ENCODE measurements at places on chromosomes 7 and 10. TPM values are rescaled to one million over a fixed set of nuclear protein-coding genes. Genes with fewer than 3 reads are reported as not detected.

- no peaks in the 10 kb centered on the region for H3K27me3 ChIP-seq
- no peaks in the 10 kb centered on the region for H3K4me1 ChIP-seq
- H3K4me3 ChIP-seq = no peak overlapping the region
- no peak overlapping the region for H3K27ac ChIP-seq
- H3K36me3 ChIP-seq = no peaks in the 10 kb centered on the region
Measured at GRCh38 chr10:34262985-34263384, 552.1 kb downstream of the PARD3 start.

DNA sequence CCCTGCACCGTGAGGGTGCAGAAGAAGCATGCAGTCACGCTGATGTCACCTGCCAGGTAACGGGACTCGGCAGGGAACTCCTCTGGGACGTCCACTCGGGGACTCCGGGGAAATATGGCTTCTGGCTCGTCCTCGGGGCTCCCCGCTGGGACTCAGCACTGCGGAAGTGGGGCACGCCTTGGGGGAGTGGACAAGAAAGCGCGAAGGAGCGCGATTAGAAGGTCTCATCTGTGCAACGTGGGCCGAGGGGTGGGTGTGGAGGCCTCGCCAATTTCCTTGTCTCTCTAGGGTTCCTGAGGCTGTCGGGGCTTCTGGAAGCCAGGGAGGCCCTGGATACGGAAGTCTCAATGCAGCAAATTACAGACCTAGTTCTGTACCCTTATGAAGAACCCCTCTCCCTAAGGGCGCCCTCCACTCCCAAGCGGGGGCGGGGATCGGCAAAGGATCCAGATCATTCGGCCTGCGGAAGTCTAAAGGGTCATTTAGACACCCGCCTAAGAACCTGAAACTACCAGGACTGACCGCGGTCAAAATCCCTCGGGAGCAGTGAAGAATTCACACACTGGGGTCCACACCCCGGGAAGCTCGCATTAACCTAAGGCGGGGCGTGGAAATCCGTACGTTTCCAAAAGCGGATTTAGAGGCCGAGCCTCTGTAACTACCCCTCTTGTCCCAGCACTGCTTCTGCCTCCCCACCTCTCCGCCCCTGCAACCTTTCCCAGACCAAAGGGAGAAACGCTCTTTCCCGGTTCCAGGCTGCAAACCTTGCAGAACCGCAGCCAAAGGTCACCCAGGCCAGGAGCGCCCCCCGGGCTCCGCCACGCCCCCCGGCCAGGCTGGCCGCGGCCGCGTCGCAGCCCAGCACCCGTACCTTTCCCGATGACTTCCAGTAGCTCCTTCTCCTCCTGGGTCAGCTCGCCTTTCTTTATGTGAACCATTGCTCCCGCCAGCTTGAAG lies 640 bp downstream of the ANKMY2 start:
- H3K27ac ChIP-seq = peak overlapping the region; percentile 97
- peaks cover 60% of the 10 kb centered on the region for H3K4me1 ChIP-seq
- no peaks in the 10 kb centered on the region for H3K27me3 ChIP-seq
- DNase-seq = peak; percentile 25

DNA sequence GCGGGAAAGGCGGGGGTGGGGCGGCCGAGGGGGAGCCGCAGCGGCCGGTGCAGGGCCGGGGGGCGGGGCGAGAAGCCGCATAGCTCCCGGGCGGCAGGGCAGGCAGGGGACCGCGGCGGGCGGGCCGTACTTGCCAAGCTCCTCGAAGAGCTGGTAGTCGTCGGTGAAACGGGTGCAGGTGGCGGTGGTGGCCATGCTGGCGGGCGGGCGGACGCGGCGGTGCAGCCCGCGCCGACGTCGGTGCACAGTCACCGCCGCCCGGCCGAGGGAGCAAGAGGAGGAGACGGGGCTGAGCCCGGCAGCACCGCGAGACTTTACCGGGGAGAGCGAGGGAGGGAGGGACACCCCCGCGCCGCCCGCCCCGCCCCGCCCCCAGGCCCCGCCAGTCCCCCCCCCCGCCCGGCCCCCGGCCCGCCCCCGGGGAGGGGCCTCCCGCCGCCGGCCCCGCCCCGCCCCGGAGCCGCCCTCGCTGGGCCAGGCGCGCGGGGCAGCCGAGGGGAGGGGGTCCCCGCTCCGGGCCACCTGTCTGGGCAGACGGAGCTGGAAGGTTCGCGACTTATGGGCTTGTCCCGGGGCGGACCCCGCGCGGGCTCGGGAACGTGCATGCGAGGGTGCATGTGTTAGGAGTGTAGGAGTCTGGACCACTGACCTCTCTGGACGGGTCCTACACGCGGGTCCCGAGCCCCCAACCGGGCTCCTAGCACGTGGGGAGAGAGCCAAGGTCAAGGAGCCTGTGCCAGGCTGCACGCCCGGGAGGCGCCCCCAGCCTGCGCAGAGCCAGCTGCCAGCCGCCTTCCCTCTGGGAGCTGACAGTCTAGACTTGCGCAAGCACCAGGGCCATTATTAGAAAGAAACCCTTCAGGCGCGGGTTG lies at the start of gene CAMK2G:
CAMK2G (minus strand) TSS at position 289 of the 872 bp plus-strand sequence; CDS start at position 195, 94 bp downstream.
- no peaks in the 10 kb centered on the region for H3K27me3 ChIP-seq
- DNase-seq = peak; percentile 57
- H3K27ac ChIP-seq = peak within 1 kb of the TSS; percentile 83
- peak within 1 kb of the TSS; percentile 55 for H3K4me3 ChIP-seq
- H3K36me3 ChIP-seq = no peaks in the 10 kb centered on the region

DNA sequence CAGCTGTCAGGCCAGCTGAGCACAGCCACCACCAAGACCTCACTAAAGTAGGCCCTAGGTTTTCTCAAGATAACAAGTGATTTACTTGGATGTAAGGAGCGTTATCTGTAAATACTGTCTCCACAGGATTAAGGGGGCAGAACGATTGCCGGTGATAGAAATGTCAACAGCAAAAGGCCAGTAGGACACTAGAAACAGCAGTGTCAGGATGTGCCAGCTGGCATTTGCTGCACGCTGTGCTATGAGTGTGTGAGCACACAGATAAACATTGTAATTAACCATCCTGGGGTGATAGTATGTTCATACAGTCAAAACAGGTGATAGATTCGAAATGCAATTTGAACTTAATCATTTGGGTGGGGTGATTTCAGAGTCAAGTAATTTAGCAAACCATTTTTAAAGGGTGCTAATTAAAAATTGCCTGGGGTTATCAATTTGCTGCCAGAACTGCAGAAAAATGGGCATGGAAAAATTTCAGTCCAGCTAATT lies 36.3 kb upstream of the NOBOX start:
- no peaks in the 10 kb centered on the region for H3K4me1 ChIP-seq
- no peaks in the 10 kb centered on the region for H3K27me3 ChIP-seq
- no peak overlapping the region for H3K4me3 ChIP-seq
- no peak for DNase-seq
- no peak overlapping the region for H3K27ac ChIP-seq

LAMTOR4 gene
- total RNA-seq = 274 TPM
